Stimulated activated CD4-positive, alpha-beta T cell treated with anti-CD3 and anti-CD28 coated beads, Interleukin-2, amount 100 ng/mL, for 48 hours (primary cell): ENCODE measurements at places on chromosomes 3 and 15.

DNA sequence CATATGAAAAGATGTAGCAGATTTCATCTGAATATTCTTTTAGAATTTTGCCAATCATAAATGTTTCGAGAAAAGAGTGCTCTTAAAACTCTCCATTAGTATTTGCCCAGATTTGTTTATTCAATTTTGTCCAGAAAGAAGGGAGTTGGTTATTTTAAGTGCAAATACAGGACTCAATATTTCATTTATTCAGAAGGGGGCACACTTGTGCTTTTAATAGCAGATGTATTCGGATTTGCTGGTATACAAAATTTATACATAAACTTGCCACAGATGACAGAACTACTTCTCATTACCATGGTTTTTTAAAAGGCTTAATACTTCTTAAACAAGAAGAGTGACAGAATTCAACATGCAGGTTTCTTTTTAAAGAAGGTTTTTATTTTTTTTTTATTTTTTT lies 69.8 kb upstream of the GRM7 start:
- no peak for DNase-seq

GRCh38 chr15:83449937-83450506 lies 2.9 kb downstream of the SH3GL3 start:
- no peak for DNase-seq

DNA sequence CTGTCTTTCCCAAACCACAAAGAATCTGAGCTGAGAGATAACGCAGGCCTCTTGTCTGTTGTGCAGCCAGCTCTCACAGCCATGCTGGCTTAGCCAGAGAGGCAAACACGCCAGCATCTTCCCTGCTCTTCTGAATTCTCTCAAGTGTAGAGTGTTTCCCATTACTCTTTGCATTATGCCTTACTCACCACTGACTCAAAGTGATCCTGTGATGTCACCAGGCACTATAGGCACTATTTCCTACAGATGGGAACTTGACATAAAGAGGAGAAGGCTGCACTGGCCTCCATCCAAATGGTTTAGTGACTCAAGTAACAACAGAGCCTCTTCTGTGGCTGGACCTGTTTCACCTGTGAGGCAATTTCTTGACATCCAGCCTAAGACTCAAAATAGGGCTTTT lies 44.4 kb downstream of the PDZRN3 start:
- no peak for DNase-seq

DNA sequence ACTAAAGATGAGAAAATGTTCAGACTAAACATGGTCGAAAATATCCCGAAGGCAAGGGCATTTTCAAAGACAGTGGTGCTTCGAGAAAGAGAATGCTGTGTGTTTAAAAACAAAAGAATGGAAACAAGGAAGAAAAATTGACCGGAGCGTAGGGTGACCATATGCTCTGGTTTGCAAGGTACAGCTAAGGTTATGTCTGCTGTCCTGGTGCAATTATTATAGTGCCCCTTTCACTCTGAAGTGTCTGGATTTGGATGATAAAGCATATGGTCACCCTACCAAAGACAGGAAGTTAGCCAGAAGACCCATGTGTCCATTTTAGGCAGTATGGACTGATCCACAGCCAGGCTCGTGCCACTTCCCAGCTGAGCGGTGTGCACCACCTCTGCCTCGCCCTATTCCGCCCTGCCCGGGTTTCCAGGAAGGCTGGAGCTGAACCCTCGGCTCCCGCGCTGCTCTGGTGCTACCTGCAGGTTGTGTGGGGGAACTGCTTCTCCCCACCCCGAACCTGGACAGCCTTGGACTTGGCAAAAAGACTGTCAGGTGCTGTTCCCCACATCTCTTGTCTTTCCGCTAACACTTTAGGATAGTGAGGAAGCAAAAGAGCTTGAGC lies 25.2 kb downstream of the GOLGA6D start:
- DNase-seq: peak; percentile 12

DNA sequence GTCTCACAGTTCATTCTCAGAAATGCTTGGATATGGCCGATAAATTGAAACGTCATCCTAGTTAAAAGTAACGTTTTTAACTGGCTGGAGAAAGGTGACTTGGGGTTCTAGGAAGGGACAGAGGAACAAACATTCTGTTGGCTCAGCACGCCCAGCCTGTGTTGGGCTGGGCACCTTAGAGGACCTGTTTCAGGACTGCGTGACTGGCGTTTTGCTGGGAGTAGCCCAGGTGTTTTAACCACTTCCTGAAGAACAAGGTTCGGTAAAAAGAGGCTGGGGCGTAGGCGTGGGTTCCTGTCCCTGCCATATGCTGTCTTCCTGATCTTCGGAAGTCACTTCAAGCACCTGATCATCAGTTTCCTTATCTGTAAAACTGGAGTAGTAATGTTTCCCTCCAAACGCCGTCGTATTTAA lies 1.1 kb upstream of the TLNRD1 start:
- peak; percentile 53 for DNase-seq

- DNase-seq: no peak
Observed at GRCh38 chr3:164752812-164753211, 325.5 kb downstream of the SI start.

DNA sequence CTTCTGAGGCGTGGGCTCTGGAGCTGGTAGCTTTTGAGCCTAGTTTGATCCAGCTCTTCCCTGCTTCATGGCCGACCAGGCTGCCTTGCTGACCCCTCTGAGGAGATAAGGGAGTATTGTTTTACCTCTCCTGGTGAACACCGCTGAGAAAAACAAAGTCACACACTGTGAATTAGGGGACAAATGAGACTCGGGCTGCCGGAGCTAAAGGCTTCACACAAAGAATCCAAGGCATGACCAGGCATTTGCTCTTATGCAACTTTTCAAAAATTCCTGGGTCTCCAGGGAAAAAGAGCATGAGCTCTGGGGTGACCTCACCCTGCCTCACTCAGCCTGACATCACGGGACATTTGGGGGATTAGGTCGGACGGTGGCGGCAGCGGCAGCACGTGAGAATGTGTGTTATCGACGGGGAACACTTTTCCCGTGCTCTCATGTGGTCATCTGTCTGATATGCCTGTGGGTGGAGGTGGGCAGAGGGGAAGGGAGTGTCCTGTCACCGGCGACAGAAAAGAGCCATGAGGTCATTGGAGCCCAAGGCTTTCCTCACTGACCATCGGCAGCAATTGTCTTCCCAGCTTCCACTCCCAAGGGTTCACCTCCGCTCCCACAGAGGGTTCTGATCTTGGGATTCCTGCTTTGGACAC lies 61.0 kb downstream of the TMEM44 start:
- no peak for DNase-seq

DNA sequence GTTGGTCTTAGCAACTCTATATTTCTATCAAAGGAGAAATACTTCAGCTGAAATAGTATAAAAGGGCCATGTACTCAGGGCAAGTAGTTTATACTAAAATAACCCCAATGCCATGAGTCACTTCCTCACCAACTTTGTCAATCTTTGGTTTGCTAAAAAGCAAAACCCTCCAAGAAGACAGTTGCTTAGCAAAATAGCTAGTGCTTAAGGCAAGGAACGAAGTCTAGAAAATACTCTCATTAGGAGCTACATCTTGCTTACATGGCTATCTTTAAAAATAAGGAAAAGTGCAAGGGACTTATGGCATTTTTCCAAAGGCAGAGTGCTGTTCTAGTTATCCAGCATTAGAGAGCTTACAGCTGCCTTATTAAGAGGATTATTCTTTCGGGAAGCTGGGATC lies 28.4 kb downstream of the P3H2 start:
- no peak for DNase-seq

GRCh38 chr15:74375303-74375693 lies 7.9 kb upstream of the CYP11A1 start:
- peak; percentile 87 for DNase-seq

DNA sequence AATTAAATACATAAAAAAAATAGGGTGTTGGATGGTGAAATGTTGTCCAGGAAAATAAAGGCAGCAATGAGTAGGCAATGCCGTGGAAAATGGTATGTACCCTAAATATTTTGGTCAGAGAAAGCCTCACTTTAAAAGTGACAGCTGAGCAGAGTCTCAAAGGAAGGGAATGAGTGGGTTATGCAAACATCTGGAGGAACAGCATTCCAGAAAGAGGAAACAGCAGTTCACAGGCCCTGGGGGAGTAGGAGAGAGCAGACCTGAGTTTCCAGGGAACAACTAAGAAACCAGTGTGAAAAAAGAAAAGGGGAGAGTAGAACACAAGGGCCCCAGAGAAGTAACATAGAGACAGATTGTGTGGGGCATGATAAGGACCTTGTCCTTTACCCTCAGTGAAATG lies 230.0 kb upstream of the CNTN3 start:
- no peak for DNase-seq

- DNase-seq: no peak
Observed at GRCh38 chr15:96150254-96150653, 180.2 kb upstream of the NR2F2 start.

GRCh38 chr15:90006217-90007075 lies 5.3 kb downstream of the ZNF710 start:
- no peak for DNase-seq

DNA sequence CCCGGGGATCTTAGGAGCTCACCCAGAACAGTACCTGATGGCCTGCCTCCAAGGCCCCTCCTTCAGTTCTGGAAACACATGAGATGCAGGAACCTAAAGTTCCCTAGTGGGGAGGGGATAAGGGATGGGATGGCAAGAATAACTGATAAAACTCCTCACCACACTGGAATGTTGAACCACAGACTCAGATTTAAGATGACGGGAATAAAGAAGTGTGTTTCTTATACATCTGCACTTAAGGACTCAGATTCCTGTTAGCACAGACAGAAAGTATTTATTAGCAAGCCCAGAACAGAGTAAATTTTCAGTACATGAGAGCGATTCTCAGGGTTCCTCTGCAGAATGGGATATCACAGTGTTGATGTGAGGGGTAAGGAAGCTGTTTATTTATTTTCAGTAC lies 245.2 kb downstream of the TLE3 start:
- no peak for DNase-seq
